ENCODE measurements at places on chromosomes 12 and 14.

- no peak for DNase-seq
Measured at GRCh38 chr14:48900565-48900964, 685.6 kb downstream of the RPS29 start.

DNA sequence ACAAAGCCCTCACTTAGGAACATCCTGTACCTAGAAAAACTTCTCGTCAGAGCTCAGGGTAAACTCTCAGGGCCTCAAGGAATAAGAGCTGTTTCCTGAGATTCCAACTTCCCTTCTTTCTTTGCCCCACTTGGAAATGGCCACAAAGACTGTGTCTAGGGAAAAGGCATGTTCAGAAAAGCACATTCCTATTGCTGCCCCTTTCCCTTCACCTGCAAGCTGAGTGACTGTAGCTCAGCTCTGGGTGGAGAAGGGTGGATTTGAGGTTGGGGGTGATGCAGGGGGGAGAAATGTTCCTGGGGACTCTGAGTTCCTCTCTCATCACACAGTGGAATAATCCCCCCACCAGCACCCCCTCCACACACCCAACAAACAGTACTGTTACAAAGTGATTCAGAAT, 6.8 kb downstream of the ENDOU start:
- no peak for DNase-seq

DNA sequence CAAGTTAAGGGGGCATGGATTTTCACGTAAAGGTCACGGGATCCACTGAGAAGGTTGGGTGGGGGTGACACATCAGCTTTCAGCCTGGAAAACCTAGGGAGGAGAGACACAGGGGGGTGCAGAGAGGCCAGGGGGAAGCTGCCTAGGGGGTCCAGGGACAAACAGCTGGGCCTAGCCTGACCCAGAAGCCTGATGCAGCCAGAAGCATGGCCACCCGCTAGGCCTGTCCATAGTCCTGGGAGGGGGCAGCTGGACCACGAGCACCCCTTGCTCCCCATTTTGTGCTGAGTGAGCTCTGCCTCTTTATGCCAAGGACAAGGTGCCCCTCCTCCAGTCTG, 322.7 kb upstream of the RTL1 start:
- DNase-seq, result no peak

DNA sequence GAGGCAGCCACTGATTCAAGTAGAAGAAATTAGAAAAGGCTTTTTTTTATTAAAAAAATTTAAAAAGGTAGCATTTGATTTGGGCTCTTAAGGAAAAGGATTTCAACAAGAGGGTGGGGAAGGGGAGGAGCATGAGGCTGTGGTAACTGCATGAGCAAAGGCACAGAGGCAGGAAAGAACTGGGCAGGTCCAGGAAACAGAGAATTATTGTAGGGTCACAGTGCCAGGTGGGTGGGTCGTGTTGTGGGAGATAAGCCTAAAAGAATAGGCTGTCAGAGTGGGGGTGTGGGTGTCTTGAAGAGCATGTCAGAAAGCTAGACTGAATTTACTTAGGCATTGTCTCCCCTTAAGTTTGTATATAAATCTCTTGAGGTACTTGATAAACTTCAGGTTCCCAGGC, 7.8 kb downstream of the LIMA1 start:
- peak; percentile 63 for DNase-seq

DNA sequence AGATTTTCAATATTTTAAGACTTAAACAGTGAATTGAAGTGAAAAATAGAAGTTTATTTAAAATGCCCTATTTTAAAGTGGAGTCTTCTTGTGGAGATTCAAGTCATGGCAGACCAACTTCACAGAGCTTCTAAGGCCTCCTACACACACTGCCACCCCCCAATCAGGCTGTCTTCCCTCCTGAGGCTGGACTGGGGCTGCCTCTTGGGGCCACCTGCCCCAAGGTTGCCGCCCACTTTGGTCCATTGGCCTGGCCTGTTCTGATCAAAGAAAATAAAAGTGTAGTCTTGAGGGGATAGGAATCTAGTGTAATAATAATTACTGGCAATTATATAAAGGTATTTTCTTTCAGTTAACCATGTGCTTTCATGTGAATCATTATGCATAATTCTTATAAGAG, 1.3 kb downstream of the GOLT1B start:
- no peak for DNase-seq

All from mucosa of gallbladder (tissue), 1 donor.